Trophoblast cell (in vitro differentiated cells and primary cell): ENCODE measurements at places on chromosomes 4 and X.

DNA sequence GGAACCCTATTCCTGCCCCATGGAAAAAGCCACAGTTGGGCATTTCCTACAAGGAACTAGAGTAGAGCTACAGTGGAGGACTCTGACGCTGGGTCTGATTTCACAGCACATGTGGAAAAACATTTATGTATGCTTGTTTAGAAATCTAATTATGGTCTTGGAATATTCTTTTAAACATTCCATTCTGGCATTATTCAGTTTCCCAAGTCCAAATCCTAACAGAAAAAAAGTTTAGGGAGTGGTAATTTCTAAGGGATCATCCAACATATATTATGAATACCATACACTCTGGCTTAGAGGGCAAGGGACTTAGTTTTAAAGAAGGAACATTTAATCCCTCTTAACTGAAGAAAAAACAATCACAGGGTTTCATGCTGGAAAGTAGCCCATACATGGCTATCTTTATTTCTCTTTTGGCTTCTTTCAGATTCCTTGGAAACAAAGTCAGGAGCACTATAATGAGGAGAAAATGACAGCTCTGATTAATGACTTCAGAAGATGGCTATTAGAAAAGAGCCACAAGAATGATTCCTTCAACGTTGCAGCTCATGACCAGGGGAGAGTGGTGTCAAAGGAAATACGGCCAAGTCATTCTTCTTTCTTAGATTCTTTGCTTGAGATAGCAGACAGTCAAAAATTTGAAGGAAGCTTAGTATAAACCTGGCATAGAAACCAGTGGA, 56.1 kb downstream of the CNGA2 start:
- no peak overlapping the region for H3K27ac ChIP-seq
- no peaks in the 10 kb centered on the region for H3K4me1 ChIP-seq
- no peak overlapping the region for H3K4me3 ChIP-seq

- no peak for DNase-seq
- H3K27ac ChIP-seq = no peak overlapping the region
- H3K36me3 ChIP-seq = no peaks in the 10 kb centered on the region
- H3K27me3 ChIP-seq = no peaks in the 10 kb centered on the region
- H3K4me3 ChIP-seq = no peak overlapping the region
- no peaks in the 10 kb centered on the region for H3K4me1 ChIP-seq
Observed at GRCh38 chr4:65773636-65774035, 103.3 kb upstream of the EPHA5 start.

- no peaks in the 10 kb centered on the region for H3K27me3 ChIP-seq
- H3K4me3 ChIP-seq = no peak overlapping the region
- H3K4me1 ChIP-seq = no peaks in the 10 kb centered on the region
- H3K27ac ChIP-seq = no peak overlapping the region
- DNase-seq = no peak
Observed at GRCh38 chr4:137823007-137823406, 290.7 kb upstream of the PCDH18 start.

- H3K36me3 ChIP-seq = peaks cover 3% of the 10 kb centered on the region
- H3K4me1 ChIP-seq = peaks cover 14% of the 10 kb centered on the region
- H3K27ac ChIP-seq = no peak overlapping the region
- DNase-seq = no peak
Observed at GRCh38 chr4:169220447-169220846, 50.3 kb downstream of the SH3RF1 start.

DNA sequence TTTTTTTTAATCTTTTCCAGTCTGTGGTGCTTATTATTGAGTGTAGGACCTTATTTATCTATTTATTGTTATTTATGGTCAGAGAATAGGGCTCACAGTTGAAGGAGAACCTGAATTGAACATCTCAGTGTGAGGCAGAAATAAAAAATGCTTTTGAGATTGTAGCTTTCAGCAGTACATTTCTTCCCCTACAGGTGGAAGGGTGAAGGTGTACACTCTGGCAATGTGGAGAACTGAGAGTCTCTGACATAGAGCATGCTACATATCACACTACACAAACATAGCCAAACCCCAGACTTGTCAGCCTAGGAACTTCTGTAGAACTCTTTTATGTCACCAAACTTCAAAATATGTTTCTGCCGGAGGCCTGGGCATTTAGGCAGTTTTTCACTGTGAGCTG, 140.2 kb downstream of the STIM2 start:
- no peak for DNase-seq
- no peaks in the 10 kb centered on the region for H3K36me3 ChIP-seq
- no peaks in the 10 kb centered on the region for H3K4me1 ChIP-seq
- no peak overlapping the region for H3K4me3 ChIP-seq
